ENCODE measurements at places on chromosomes 16 and 17.

- DNase-seq, result peak; percentile 77
These were observed 57.0 kb upstream of the KIFC3 start for GRCh38 chr16:57859331-57859730.

GRCh38 chr16:57304169-57305061 lies 19.9 kb upstream of the PLLP start:
- DNase-seq, result peak; percentile 27

DNA sequence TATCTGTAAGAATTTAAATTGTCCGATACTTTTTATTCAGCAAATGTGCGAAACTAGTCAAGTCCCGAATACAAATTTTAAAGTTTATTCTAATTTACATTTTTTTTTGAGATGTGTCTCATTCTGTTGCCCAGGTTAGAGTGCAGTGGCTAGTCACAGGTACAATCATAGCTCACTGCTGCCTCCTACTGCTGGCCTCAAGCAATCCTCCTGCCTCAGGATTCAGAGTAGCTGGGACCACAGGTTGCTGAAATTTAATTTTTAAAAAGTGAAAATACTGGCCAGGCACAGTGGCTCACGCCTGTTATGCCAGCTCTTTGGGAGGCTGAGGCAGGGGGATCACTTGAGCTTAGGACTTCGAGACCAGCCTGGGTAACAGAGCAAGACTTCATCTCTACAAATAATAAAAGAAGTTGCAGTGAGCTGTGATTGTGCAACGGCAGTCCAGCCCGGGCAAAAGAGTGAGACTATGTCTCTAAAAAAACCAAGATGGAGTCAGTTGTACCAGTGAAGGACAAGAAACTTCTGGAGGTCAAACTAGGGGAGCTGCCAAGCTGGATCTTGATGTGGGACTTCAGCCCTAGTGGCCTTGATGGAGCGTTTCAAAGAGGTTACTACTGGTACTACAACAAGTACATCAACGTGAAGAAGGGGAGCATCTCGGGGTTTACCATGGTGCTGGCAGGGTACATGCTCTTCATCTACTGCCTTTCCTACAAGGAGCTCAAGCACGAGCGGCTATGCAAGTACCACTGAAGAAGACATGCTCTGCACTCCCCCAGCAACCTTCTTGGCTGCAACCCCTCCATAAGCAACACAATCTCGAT lies 5.6 kb downstream of the POLG2 start:
- DNase-seq, result peak; percentile 45

- DNase-seq, result peak; percentile 96
These were observed at the start of gene ZNF263 for GRCh38 chr16:3282730-3283542. TSS of gene ZNF263 (plus strand) at chr16:3283491. CDS start at chr16:3283819, 328 bp downstream.

DNA sequence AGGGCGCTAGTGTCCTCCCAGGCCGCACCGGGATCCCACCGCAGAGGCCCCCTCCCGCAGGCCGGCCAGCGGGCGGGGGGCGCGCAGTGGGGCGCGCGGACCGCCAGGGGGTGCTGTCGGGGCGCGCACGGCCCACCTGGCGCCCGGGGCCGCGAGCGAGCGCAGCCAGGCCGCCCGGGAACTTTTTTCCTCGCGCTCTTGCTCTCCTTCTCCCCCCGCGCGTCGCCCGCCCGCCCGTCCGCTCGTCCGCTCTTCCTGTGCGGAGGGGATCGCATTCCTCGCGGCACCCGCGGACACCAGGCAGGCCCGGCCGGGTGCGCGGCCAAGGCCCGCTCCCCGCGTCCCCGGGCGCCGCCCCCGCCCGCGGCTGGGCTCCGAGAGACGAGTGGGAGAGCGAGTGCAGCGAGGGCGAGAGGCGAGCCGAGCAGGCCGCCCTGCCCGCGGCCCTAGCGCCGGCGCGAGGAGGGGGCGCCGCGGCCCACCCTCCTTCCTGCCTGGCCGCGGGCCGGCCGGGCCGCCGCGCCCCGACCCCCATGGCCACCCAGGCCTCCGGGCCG lies at the start of gene RAI1:
Gene RAI1, plus strand, starts transcription at position 272 of the 557 bp plus-strand sequence. CDS start 111,491 bp downstream, outside the sequence.
- DNase-seq, result peak; percentile 60

GRCh38 chr16:84340325-84341040 lies 27.9 kb upstream of the ATP2C2 start:
- DNase-seq, result no peak

- DNase-seq, result no peak
These were observed 308.4 kb downstream of the ABCC12 start for GRCh38 chr16:47847220-47847970.

DNA sequence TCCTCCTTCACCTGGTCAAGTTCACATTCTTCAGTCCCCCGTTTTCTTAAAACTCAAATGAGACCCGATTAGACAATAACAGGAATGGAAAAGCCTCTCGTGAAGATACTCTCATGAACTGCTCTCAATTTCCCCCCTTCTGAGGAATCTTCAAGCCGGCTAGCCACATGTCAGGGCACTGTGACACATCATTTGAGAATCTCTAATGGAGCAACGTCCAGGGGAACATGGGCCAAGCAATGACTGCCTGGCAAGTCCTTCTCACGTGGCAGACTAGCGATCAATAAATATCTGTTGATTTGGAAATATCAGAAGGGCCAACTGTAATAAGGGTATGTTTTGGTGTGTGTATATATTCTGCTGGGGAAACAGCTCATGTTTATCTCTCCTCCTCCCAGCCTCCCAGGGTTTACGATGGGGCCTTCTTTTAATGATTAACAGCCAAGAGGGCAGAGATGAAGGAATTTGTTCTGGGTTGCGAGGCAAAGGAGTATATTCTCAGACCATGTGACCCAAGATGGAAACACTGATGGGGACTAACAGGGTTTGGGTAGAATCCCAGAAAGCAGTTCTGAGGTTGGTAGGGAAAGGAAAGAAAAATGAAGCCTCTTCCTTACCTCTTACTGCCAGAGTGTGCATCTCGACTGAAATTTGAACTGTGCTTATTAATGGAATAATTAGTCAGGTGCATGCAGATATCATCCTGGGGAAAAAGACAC lies 21.4 kb downstream of the TTLL6 start:
- DNase-seq, result peak; percentile 53

DNA sequence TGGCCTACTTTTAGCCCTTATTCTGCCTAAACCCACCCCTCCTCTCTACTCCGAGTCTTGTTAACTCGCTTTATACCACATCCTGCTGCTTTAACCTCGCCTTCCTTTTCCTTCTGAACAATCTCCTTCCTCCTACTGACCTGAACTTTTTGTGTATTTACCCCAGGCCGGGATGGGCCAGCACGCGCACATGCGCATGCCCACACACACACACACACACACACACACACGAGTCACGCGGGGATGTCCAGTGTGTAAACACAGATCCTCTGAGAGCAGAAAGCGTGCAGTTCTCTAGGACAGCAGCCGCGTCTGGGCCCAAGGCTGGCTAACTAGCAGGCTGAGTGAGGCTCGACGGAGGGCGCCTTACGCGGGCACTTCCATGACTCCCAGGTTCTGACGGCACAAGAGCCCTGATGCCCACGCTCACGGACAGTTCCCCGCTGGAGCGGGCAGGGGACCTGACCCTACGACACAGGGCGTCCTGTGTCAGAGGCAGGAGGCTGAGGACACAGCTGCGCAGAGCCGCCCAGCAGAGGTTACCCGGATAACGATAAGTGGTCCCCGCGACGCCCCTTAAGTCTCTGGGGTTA lies 610 bp downstream of the PIK3R5 start:
- no peak for DNase-seq

- DNase-seq, result no peak
These were observed 3.2 kb downstream of the TMEM208 start for GRCh38 chr16:67229906-67230808.

GRCh38 chr17:35001549-35001948 lies 21.2 kb downstream of the LIG3 start:
- no peak for DNase-seq

GRCh38 chr16:85245307-85246172 lies 133.3 kb upstream of the CIBAR2 start:
- peak; percentile 79 for DNase-seq

GRCh38 chr16:58421529-58421928 lies 29.3 kb downstream of the GINS3 start:
- DNase-seq, result peak; percentile 84

- no peak for DNase-seq
These were observed 7.9 kb downstream of the SOCS1 start for GRCh38 chr16:11248133-11248532.

DNA sequence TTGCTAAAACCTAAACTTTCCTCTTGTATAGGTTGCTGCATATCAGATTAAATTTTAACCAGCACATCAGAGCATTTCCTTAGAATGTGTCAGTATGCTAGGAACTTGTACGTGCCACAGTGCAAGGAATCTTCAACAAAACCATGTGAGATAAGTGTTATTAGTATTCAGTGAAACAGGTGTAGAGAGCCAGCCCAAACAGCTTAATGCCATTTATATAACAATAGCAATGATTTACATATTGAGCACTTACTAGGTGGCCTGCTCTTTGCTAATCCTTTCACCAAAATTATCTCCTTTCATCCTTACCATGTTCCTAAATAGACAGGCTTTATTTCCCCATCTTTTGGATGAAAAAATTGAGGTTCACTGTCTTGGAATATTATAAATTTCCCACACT lies 485.7 kb downstream of the HS3ST4 start:
- DNase-seq, result no peak

GRCh38 chr17:46817151-46817900 lies 1.2 kb downstream of the WNT3 start:
- no peak for DNase-seq

- DNase-seq, result no peak
These were observed 31.7 kb downstream of the ADCY7 start for GRCh38 chr16:50298075-50298460.

DNA sequence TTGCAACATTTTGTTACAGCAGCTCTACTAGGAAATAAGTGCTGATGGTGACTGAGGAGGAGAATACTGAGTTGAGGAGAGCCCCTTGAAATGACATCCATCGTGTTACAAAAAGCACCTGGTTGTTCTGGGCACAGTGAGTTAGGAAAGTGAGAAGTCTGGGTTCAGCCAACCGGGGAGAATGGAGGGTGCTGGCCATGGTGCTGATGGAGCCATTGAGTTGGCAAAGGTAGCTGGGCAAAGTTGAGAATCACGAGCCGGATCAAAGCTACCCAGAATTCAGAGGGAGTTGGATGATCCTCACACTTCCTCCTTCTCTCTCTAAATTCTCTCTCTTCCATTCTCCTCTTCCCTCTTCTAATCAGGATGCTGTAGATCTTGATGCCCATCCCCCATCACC lies 35.0 kb upstream of the ASIC2 start:
- DNase-seq, result no peak

- no peak for DNase-seq
These were observed 3.9 kb upstream of the CACNG4 start for GRCh38 chr17:66960613-66961012.

GRCh38 chr17:13522749-13523148 lies 79.0 kb downstream of the HS3ST3A1 start:
- no peak for DNase-seq

- DNase-seq, result no peak
These were observed 575.5 kb upstream of the C16orf82 start for GRCh38 chr16:26491101-26491670.

DNA sequence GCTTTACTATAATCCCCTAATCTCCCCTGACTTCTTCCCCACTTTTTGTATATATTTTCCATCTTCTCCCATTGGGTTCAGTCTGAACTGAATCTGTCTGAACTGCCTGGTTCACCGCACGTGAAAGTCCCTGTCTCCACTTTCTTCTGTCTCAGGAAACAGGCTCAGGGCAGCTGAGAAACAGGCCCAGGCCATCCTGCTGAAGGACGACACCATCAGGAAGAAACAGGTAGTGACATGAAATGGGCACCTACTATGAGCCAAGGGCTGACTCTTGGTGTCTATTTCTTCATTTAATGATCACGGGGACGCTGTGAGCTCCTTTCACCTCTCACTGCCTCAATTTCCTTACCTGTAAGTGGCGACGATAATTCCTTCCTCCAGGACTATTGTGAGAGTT lies 90.5 kb upstream of the HSBP1 start:
- DNase-seq, result peak; percentile 25

DNA sequence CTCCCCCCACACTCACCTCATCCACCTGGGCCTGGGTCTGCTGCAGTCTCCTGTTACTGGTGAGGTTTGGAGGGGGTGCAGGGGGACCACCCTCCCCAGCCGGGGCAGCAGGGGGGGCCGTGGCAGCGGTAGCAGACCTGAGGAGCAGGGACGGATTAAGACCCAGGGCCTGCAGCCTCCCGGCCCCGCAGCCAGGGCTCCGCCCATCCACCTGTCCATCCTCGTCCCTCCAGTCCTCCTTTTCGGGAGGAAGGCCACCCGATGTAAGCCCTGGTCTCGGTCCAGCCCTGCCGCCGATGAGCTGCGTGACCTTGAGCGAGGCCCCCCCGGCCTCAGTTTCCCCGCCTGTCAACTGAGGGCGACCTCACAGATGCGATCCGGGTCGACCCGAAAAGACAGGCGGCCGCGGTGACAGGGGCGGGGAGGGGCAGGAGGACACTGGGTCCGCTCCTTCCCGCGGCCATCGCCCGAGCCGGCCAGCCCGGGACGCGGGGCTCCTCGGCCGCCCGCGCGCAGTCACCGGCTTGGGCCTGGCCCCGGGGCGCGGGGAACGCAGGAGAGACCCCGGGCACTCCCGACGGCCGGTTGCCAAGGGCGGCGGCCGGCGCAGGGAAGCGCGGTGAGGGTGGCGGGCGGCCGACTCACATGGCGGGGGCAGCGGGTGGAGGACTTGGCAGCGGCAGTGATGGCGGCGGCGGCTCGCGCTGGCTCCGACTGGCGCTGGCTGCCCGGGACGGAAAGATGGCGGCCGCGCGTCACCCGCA lies at the start of gene VAMP2:
Gene VAMP2, minus strand, starts transcription at position 716 of the 764 bp plus-strand sequence. Its CDS starts 69 bp downstream, at position 647.
- DNase-seq, result peak; percentile 45
